ENCODE measurements at places on chromosomes 11 and 22.
A peak's percentile ranks its signal among the peaks of the same experiment; 100 is the strongest.

GRCh38 chr11:8293171-8293570 is 29.5 kb upstream of the LMO1 start:
- DNase-seq = no peak

GRCh38 chr11:29780756-29781155 is 236.1 kb downstream of the KCNA4 start:
- no peak for DNase-seq

- DNase-seq = no peak
Observed at GRCh38 chr11:103418014-103418413, 308.8 kb downstream of the DYNC2H1 start.

GRCh38 chr11:109785714-109786113 is 307.5 kb upstream of the ZC3H12C start:
- DNase-seq = peak; percentile 24

DNA sequence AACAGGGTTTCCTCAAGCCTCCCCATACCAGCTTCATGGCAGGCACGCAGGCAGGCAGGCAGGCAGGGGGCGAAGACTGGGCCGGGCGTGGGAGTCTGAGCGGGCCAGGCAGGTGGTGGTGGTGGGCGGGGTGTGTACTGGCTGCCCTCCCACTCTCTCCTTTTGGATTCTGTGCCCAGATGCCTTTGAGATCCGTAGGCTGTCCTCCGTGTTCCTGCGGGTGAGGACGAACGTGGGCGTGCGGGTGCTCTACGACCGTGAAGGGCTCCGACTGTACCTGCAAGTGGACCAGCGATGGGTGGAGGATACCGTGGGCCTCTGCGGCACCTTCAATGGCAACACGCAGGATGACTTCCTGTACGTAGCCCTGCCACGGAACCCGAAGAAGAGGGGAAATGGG is 23.0 kb downstream of the OTOG start:
- DNase-seq = no peak

- peak; percentile 15 for DNase-seq
Observed at GRCh38 chr22:39282645-39283321, 36.6 kb downstream of the RPL3 start.

- DNase-seq = peak; percentile 69
Observed at GRCh38 chr11:13183094-13183825, 94.3 kb upstream of the BMAL1 start.

- DNase-seq = no peak
Observed at GRCh38 chr11:439315-440064, 2.3 kb downstream of the ANO9 start.

GRCh38 chr11:101583251-101584128 is at the start of gene TRPC6:
Gene TRPC6, minus strand, starts transcription at chr11:101584007. Its CDS starts 504 bp downstream, at chr11:101583503.
- DNase-seq = no peak

- DNase-seq = no peak
Observed at GRCh38 chr22:40265783-40266182, 80.5 kb upstream of the ADSL start.

DNA sequence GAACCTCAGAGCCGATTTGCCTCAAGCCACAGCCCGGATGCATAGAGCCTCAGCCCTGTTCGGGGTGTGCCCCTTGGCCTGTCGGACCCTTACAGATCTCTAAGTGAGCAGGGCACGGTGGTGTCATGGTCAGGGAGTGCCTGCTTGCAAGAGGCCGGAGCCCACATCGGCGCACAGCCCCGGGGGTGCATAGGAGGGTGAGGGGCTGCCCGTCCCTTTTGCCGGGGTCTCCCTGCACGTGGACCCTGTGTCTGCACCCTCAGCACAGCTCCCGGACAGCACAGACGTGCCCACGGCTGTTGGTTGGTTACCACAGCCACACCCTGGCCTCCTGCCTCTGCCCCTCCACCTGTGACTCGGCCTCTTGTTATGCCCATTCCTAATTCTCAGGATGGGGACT is 6.5 kb downstream of the RAB36 start:
- DNase-seq = no peak

DNA sequence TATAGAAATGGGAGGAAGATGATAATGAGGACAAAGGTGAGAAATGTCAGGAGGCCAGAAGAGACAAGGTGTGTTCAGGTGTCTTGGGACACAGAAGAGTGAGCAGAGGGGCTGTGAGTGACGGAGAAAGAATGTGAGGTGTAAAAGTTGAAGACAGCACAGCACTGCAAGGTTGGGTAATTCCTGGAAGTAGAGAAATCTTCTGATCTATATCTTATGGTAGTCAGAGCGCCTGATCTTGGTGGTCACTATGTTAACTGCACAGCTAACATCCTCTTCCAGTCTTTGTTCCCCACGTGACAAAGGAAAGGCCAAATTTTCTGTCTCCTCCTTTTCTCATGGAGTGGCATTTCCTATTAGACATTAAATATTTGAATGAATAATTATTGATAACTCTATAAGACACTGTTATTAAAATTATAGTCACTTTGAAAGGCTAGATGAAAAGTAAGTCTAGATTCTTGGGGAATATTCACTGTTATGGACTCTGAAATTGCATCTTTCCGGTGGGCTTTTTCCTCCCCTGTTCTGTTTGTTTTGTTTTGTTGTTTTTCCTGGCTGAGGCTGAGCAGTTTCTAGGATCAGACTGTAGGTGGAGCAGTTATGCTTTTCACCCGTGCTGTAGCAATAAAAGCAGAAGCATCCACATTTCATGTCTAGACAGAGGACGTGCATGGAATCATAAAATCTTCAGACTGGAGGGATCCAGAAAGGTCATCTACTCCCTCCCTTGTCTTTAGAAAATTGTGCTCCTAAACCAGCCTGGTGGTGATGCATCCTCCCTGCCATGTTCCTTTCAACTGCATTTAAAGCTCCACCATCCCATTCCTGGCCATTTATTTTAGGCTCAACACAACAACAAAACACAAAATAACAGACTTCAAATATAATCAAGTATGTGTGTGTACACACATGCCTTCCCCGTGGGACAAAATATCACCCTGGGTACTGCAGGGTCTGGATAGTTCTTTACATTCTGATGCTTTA is 26.6 kb downstream of the SC5D start:
- DNase-seq = peak; percentile 36

GRCh38 chr11:121534131-121535093 is 81.6 kb upstream of the SORL1-AS1 start:
- DNase-seq = no peak

DNA sequence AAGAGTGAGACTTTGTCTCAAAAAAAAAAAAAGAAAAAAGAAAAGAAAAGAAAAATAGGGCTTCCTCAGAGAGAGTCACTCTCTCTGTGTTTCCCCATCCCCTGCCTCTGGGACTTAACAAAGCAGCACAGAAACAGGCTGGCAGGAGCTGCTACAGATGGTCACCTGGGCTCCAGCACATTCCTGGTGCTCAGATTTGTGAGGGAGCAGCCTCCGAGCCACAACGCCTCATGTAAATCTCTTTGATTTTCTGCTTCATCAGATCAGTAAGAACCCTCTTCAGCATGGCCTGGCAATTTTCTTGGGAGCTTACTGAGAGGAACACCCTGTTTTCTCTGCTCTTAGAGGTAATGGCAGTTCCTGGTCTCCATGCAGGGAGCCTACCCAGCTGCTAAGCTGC is 15.2 kb upstream of the LDHA start:
- no peak for DNase-seq

- DNase-seq = peak; percentile 28
Observed at GRCh38 chr11:119065369-119065768, 2.2 kb upstream of the VPS11 start.

Measured in HCEC 1CT (cell line).